Naive thymus-derived CD4-positive, alpha-beta T cell (primary cell): ENCODE measurements at places on chromosomes 1 and 21.

- no peak for DNase-seq
- H3K4me3 ChIP-seq = no peak overlapping the region
- H3K36me3 ChIP-seq = no peaks in the 10 kb centered on the region
- H3K4me1 ChIP-seq = no peaks in the 10 kb centered on the region
Measured at GRCh38 chr1:67888216-67889106, 55.2 kb upstream of the GNG12 start.

DNA sequence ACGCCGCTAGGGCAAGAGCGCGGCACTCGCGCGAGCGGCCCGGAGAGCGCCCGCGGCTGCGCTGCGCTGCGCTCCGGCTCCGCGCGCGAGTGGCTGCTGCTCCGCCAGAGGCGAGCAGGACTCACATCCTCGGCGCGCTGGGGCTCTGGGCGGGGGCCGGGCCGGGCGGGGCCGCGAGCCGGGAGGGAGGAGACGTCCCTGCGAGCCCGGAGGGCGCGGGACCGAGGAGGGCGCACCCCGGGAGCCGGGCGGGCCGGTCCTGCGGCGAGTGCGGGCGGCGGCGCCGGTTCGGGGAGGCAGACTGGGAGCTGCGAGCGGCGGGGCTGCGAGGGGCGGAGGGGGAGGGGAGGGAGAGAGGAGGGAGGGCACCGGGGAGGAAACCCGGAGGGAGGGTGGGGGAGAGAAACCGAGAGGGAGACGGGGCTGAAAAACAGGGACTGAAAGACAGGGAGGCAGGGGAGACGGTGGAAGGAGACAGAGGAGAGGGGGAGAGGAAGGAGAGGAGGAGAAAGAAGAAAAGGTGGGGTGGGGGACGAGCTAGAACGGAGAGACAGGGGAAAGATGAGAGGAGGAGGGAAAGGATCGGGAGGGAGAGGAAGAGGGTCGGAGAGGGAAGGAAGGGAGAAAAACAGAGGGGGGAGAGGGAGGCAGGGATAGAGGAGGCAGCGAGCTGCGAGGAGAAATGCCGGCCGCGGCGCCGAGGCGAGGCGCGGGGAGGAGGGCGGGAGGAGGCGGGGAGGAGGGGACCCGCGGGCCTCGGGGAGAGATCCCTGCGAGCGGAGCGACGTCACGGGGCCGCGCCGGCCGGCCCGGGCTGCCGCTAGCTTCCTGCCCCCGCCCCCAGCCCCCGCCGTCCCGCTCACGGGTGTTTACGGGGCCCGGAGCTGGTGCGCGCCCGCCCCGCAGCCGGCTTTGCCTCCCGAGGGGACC is at the start of gene CAMK2N1:
Gene CAMK2N1 (minus strand): TSS at position 684 of the 930 bp plus-strand sequence. CDS start 831 bp downstream, outside the sequence.
- DNase-seq = peak; percentile 27
- peak within 1 kb of the TSS; percentile 29 for H3K27ac ChIP-seq
- H3K4me1 ChIP-seq = peaks cover 19% of the 10 kb centered on the region
- H3K4me3 ChIP-seq = peak within 1 kb of the TSS; percentile 67

DNA sequence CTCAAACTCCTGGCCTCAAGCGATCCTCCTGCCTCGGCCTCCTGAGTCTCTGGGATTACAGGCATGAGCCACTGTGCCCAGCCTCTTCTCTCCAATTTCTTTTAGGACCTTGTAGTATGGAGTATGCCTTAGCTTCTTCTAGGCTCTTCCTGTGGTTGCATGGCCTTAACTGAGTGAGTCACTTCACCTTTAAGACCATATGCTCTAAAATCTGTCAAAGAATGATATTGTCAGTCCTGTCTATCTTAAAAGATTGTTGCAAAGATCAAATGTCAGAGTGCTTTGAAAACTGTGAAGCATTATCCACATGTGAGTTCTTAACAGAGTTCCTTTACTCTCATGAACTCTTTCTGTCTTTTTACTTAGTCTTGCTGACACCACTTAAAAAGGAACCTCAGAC is 37.2 kb downstream of the ATP2B4 start:
- DNase-seq = no peak
- H3K4me3 ChIP-seq = no peak overlapping the region
- no peaks in the 10 kb centered on the region for H3K36me3 ChIP-seq

GRCh38 chr1:69673321-69673720 is 105.6 kb downstream of the LRRC7 start:
- H3K4me1 ChIP-seq = no peaks in the 10 kb centered on the region
- H3K36me3 ChIP-seq = no peaks in the 10 kb centered on the region
- no peak overlapping the region for H3K27ac ChIP-seq
- no peak overlapping the region for H3K4me3 ChIP-seq

GRCh38 chr1:1569341-1569740 is 5.3 kb downstream of the SSU72 start:
- H3K27me3 ChIP-seq = no peaks in the 10 kb centered on the region
- peaks cover 34% of the 10 kb centered on the region for H3K4me1 ChIP-seq
- no peak for DNase-seq
- peak overlapping the region; percentile 47 for H3K27ac ChIP-seq
- H3K4me3 ChIP-seq = no peak overlapping the region

- no peak for DNase-seq
- H3K36me3 ChIP-seq = no peaks in the 10 kb centered on the region
- H3K27me3 ChIP-seq = no peaks in the 10 kb centered on the region
- no peak overlapping the region for H3K27ac ChIP-seq
Measured at GRCh38 chr1:178739285-178740045, 14.4 kb downstream of the RALGPS2 start.

GRCh38 chr1:247638781-247639180 is 33.4 kb downstream of the OR2G3 start:
- no peak for DNase-seq
- H3K36me3 ChIP-seq = no peaks in the 10 kb centered on the region
- H3K4me1 ChIP-seq = no peaks in the 10 kb centered on the region
- H3K4me3 ChIP-seq = no peak overlapping the region
- H3K27ac ChIP-seq = no peak overlapping the region

DNA sequence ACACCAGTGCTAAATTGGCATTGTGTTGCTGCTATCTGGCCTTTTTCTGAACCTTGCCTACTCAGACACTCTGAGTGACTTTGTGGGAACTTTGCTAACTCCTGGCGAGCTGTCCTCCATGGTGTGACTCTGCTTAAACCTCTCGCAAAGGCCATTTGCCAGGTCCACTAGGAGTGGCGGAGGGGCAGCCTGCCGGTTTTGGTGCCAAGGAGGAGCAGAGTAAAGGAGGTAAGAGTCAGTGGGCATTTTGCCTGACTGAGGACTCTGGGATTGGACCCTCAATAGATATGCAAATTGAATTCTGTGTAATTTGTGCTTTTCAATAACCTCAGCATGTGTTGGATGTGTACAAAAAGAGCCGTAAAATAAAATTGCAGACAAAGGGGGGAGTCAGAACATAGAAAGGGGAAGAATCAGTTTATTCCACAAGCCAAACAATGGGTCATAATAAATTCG is 386.6 kb upstream of the NFIA start:
- no peaks in the 10 kb centered on the region for H3K4me1 ChIP-seq
- DNase-seq = no peak
- H3K4me3 ChIP-seq = no peak overlapping the region
- H3K27ac ChIP-seq = no peak overlapping the region
- no peaks in the 10 kb centered on the region for H3K27me3 ChIP-seq

GRCh38 chr1:167984886-167985489 is 48.1 kb upstream of the MPC2 start:
- DNase-seq = no peak
- no peak overlapping the region for H3K4me3 ChIP-seq
- H3K27ac ChIP-seq = no peak overlapping the region

DNA sequence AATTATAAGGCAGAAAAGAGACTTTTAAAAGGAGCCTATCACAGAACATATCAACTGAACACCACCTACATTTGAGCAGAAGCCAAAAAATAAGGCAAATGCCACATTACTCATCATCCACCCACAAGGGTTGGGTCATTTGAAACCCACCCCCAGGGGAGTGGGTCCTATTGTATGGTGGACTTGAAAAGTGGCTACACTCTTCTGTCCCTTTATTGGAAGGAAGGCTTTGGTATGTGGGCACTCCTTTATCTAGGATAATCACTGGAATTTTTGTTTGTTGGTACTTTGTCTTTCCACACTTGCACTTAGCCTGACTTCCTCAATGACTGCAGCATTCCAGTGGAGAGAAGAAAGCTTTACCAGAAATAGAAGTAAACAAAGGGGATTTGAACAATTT is 157.2 kb upstream of the COL11A1 start:
- no peak overlapping the region for H3K27ac ChIP-seq
- no peaks in the 10 kb centered on the region for H3K4me1 ChIP-seq
- no peaks in the 10 kb centered on the region for H3K27me3 ChIP-seq
- no peak overlapping the region for H3K4me3 ChIP-seq

DNA sequence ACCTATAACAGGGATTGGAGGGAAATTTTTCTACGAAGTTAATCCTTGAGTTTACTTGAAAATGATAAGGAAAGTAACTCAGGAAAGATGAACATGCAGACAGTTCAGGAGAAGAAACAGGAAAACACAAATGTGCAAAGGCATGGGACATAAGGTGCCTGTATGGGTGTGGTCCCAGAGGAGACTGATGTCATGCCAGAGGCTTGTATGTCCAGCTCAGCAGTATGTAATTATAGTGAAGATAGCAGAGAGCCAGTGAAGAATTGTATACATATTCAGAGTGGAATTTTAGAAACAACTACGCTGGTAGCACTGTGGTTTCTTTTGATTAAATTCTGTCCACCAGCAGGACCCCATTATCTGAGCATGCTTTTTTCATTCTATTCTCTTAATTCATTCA is 179.5 kb downstream of the LRRC7 start:
- no peaks in the 10 kb centered on the region for H3K36me3 ChIP-seq
- no peak for DNase-seq
- H3K27ac ChIP-seq = no peak overlapping the region

- H3K4me1 ChIP-seq = peaks cover 20% of the 10 kb centered on the region
- H3K27ac ChIP-seq = no peak overlapping the region
- DNase-seq = no peak
- H3K36me3 ChIP-seq = peaks cover 6% of the 10 kb centered on the region
- H3K4me3 ChIP-seq = no peak overlapping the region
- H3K27me3 ChIP-seq = no peaks in the 10 kb centered on the region
Measured at GRCh38 chr1:32337855-32338636, 2.0 kb upstream of the MARCKSL1 start.

DNA sequence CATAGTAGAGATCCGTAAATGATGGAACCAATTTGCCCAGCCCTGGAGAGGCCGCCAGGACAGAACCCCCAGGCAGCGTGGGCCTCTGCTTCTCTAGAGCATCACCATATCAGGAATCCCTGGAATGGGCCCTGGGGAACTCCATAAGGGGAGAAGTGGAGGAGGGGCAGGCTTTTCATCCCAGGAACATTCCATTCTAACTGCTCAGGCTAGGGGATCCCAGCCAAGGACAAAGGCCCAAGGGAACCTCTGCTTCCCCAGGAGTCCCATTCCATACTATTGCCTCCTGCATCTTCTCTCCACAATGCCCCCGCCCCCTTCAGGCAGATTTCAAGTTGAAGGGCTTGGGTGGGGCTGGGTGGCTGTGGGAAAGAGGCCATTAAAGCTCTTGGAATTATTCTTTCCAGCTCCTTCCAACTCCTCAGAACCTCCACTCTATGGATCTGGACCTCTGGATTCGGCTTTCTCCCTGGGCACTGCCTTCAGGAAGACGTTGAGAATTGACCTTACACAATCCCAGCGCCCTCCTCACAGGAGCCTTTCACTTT is 6.0 kb downstream of the TRNP1 start:
- H3K4me1 ChIP-seq = peaks cover 12% of the 10 kb centered on the region
- no peak overlapping the region for H3K27ac ChIP-seq
- H3K4me3 ChIP-seq = no peak overlapping the region
- DNase-seq = no peak

DNA sequence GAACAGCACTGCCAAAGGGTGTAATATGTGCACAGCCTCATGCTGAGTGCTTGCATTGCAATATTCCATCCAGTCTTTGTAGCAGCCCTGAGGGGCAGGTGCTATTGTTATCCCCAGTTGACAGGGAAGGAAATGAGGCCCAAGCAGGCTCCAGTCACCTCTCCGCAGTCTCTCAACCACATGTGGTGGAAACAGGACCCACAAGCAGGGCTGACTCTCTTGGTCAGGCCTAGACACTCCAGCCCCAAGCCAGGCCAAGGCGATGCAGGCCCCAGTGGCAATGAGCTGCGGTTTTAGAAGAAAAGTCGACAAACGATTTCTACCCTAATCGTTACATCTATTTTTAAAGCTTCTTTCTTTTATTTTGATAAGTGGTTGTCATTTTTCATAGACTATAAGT is 52.6 kb upstream of the GADD45A start:
- peaks cover 4% of the 10 kb centered on the region for H3K4me1 ChIP-seq
- no peak overlapping the region for H3K27ac ChIP-seq
- H3K4me3 ChIP-seq = no peak overlapping the region
- H3K36me3 ChIP-seq = no peaks in the 10 kb centered on the region

DNA sequence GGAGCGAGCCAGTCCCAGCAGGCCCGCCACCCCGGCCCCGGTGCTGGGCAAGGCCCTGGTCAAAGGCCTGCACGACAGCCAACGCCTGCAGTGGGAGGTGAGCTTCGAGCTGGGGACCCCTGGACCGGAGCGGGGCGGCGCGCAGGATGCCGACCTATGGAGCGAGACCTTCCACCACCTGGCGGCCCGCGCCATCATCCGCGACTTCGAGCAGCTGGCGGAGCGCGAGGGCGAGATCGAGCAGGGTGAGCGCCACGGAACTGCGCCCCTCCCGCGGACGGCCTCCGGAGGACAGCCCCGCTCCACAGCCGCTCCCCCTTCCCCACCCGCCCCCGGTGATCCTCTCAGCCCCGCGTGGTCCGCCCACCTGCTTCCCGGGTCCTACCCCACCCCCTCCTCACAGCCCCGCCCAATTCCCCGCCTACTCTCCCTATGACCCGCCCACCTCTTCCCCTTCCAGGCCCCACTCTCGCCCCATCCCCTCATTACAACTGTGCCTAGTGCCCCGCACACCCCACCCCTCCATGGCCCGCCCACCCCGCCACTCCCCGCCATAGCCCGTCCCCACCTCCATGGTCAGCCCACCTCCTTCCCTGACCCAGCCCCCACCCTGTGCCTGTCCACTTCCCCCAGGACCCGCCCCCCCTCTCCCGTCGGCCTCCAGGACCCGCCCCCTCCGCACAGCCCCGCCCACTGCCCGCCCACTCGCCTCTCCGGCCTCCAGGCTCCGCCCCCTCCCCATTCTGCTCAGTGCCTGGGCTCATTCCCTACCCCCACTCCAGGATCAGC is 52.7 kb downstream of the VWA5B1 start:
- H3K27ac ChIP-seq = no peak overlapping the region
- no peak overlapping the region for H3K4me3 ChIP-seq
- no peaks in the 10 kb centered on the region for H3K27me3 ChIP-seq
- DNase-seq = peak; percentile 14
